GM12878 (cell line): ENCODE measurements at places on chromosomes 16 and 17.

GRCh38 chr16:10141671-10142070 is 40.6 kb downstream of the GRIN2A start:
- DNase-seq: no peak

DNA sequence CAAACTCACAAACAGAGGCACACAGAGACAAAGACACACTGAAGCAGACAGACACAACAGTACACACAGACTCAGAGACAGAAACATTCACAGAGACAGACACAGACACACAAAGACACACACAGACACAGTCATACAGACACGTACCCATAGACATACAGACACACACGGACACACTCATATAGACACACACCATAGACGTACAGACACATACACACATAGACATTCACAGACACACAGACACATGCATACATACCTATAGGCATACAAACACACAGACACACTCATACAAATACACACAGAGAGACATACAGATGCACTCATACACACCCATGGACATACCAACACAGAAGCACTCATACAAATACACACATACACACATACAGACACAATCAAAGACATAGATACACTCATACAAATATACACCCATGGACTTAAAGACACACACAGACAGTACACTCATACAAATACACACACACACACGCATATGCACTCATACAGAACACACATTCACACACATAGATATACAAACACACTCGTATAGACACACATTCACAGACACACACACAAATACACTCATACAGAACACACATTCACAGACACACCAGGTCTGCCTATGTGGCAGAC is 19.9 kb upstream of the MRTFB start:
- DNase-seq: no peak

- no peak for DNase-seq
Observed at GRCh38 chr16:67426950-67427349, 4.0 kb upstream of the HSD11B2 start.

GRCh38 chr16:6016530-6017184 is 919.1 kb upstream of the EEF2KMT start:
- no peak for DNase-seq

DNA sequence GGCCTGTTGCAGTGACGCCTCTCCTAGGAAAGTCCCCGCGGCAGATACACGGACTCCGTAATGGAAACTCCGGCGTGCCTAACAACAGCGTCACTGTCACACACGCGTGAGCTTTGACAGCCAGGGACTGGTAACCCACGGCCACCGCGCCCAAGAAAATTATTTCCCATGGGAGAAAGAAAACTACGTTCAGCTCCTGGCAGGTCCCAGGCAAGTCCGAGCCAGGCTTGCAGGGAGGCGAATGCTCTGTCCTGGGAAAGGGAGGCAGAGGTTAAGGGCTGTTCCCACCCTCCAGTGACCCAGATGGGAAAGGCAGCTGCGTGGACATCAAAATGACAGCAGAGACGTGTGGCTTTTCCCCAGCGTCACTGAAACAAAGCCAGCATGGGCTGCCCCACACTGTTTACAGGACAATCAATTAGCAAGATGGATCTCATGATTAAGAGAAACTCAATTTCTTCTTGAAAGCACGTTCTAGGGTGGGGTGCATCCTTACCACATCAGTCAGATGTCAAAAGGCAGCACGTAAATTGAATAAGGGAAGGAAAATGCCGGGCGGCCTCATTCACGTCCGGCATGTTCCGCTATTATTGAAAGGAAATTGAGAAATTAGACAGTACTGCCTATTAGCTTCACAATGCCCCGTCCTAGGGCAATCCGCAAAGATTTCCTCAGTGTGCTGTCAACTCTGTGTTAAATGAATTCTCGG is 82.5 kb downstream of the NXN start:
- no peak for DNase-seq
